Stomach (tissue), 19 donors: ENCODE measurements at places on chromosomes 1 and 21. TPM values are rescaled to one million over a fixed set of nuclear protein-coding genes. Genes with fewer than 3 reads are reported as not detected.

LINGO4 gene
- not detected for total RNA-seq

RSPH1 gene
- total RNA-seq, result 0.37 TPM

CIART gene
- not detected for total RNA-seq

ADCY10 gene
- not detected for total RNA-seq

PODN gene
- 19.8 TPM for total RNA-seq

URB1 gene
- 15.4 TPM for total RNA-seq

RIMS3 gene
- 3.9 TPM for total RNA-seq

TLR5 gene
- not detected for total RNA-seq

DNA sequence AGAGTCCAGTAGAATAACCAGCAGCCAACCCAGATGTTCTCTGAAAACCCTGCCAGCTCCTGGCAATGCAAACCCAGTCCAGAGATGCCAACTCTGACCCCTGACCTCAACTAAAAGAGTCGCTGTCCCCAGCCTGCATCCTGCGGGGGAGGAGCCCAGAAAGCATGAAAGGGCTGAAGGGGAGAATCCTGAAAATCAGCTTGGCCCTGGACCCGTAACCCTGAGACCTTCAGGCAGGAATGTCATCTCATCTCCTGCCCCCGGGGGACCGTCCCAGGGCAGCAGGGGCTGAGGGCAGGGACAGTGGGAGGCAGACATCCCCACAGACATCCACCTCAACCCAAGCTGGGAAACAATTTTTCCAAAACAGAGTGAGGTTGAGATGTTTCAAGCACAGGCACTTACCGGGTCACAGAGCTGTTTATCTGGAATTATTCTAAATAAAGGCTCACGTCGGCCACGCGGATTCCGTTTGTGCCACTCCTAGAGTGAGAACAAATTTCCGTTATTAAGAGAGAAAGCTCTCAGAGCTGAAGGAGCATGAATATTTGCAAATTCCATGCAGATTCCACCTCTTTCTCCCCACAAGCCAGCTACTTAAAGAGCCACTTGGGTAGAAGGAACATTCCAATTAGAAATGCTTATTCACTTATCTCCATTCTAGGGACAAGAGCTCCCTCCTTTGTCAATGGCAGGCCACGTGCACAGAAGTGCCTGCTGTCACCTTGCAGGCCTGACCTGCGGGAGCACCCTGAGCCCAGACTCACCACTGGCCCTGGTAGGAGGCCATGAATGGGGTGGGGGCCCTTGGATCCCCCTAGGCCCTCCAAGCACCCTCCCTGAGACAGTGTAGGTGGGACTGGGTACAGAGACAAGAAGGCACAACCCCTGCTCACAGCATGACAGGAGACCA lies 240.1 kb downstream of the NPHP4 start:
- no peaks in the 10 kb centered on the region for H3K27me3 ChIP-seq
- no peak overlapping the region for H3K4me3 ChIP-seq
- no peak for DNase-seq
- H3K27ac ChIP-seq, result no peak overlapping the region
- no peaks in the 10 kb centered on the region for H3K4me1 ChIP-seq

GRCh38 chr1:174152427-174152826 lies 6.9 kb upstream of the RABGAP1L start:
- H3K4me3 ChIP-seq, result no peak overlapping the region
- H3K27me3 ChIP-seq, result no peaks in the 10 kb centered on the region
- no peaks in the 10 kb centered on the region for H3K36me3 ChIP-seq
- no peak for DNase-seq

- H3K4me1 ChIP-seq, result no peaks in the 10 kb centered on the region
- DNase-seq, result no peak
- no peaks in the 10 kb centered on the region for H3K36me3 ChIP-seq
These were observed 79.3 kb upstream of the DSCAM start for GRCh38 chr21:40926238-40926637.

GRCh38 chr1:25568090-25568833 lies 24.9 kb downstream of the LDLRAP1 start:
- H3K36me3 ChIP-seq, result peaks cover 31% of the 10 kb centered on the region
- peaks cover 44% of the 10 kb centered on the region for H3K4me1 ChIP-seq
- H3K27me3 ChIP-seq, result no peaks in the 10 kb centered on the region

DNA sequence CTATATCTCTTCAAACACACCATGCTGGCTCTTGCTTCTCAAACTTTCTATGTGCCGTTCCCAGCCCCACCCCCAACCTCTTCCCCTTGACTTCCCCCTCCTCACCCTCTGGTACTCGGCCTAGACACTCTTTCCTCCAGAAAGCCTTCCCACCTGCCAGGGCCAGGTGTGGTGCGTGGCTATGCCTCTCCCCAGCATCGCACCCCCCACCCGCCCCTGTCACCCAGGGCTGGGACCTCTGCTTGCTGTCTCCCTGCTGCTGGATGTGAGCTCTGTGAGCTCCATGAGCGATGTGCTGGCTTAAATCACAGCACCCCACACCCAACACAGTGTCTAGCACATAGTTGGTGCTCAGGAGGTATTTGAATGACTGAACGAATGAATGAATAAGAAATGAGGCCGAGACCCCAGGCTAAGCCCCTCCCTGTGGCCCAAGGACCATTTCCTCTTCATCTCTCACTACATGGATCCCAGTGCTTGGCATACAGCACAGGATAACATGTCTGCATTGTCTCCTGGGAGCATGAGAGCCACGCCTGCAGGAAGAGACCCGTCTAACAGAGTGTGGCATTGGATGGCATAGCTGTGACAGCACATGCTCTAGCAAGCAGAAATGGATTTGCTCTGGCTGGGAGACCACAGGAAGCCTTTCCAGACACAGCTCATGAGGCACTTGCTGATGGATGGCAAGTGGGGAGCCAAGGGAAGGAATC lies 19.7 kb downstream of the TNNT2 start:
- peaks cover 58% of the 10 kb centered on the region for H3K27me3 ChIP-seq
- no peak overlapping the region for H3K4me3 ChIP-seq
- no peak for DNase-seq
- no peak overlapping the region for H3K27ac ChIP-seq
- no peaks in the 10 kb centered on the region for H3K4me1 ChIP-seq

DNA sequence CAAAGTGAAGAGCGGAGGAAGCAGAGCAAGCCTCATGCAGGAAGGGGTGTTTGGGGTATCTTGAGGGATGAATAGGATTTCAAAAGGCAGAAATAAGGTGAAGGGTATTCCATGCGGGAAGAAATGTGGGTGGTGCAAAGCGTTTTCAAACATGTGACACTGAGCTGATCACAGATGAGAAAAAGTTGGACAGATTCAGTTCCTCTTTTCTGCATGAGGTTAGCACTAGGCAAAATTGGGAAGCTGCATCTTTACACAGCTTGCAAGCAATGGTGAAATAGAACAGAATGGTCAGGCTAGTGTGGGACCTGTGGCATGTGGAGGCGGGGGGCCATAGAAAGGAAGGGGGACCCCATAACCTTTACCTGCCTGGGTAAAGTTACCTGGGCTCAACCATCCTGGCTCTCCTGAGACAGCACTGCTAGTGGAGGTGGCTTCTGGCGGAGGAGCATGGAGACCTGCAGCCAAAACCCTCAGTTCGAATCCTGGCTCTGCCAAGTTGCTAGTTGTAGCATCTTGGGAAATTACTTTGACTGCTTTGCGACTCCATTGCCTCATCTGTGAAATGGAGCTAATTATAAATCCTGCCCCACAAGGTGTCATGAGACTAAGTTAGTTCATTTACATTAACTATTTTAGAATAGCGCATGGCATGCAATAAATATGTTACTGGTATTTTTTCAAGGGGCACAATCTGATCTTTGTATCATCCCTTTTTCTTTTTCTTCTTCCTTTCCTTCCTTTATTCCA lies 16.4 kb downstream of the KCNA10 start:
- no peak overlapping the region for H3K4me3 ChIP-seq
- no peak for DNase-seq

GRCh38 chr1:170436928-170437327 lies 95.0 kb upstream of the GORAB start:
- H3K4me1 ChIP-seq, result no peaks in the 10 kb centered on the region
- no peak overlapping the region for H3K27ac ChIP-seq
- no peak overlapping the region for H3K4me3 ChIP-seq
- H3K27me3 ChIP-seq, result no peaks in the 10 kb centered on the region
- DNase-seq, result no peak

- H3K4me1 ChIP-seq, result peaks cover 12% of the 10 kb centered on the region
- H3K36me3 ChIP-seq, result no peaks in the 10 kb centered on the region
- no peak for DNase-seq
These were observed 26.3 kb downstream of the SYDE2 start for GRCh38 chr1:85174503-85174902.

DNA sequence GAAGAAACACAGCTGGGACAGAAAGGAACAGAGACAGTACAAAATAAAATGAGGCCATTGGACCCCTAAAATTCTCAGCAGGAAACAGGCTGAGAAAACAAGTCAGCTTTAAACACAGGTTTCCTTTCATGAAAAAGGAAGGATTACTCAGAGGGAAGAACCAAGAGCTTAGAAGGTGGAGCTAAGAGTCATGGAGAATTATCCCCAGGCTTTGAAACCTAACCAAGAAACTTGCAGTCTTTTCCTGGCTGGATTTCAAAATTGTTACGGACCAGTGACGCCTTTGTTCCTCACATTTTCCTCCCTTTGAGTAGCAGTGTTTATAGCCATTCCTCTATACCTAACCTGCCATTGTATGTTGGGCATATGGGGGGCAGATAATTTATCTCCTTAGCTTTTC lies 8.8 kb downstream of the HMGB4 start:
- H3K27ac ChIP-seq, result no peak overlapping the region
- no peak for DNase-seq
- H3K36me3 ChIP-seq, result no peaks in the 10 kb centered on the region
- no peak overlapping the region for H3K4me3 ChIP-seq
- H3K4me1 ChIP-seq, result no peaks in the 10 kb centered on the region
- H3K27me3 ChIP-seq, result no peaks in the 10 kb centered on the region

DNA sequence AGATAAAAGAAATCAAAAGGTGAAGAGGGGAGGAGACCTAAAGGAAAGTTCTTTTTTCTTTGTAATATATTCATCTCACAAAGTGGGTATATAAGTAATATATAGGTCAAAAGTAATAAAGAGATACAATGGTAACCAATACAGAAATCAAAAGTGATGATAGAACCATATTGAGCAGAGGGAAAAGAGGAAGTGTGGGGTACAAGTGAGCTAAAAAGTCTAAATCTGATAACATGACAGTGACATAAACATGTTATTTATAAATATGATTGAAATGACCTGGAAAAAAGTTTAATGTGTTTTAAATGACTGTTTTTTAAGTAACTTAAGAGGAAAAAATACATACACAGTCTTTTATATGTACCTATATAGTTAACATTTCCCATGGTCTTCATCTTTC lies 70.5 kb downstream of the MRPL39 start:
- no peaks in the 10 kb centered on the region for H3K36me3 ChIP-seq
- no peaks in the 10 kb centered on the region for H3K27me3 ChIP-seq
- no peak for DNase-seq
- no peaks in the 10 kb centered on the region for H3K4me1 ChIP-seq
- H3K4me3 ChIP-seq, result no peak overlapping the region

GRCh38 chr1:151820940-151821339 lies 10.7 kb downstream of the RORC start:
- no peak overlapping the region for H3K4me3 ChIP-seq
- H3K27ac ChIP-seq, result no peak overlapping the region
- no peaks in the 10 kb centered on the region for H3K36me3 ChIP-seq

- DNase-seq, result peak; percentile 8
- H3K27me3 ChIP-seq, result no peaks in the 10 kb centered on the region
- no peak overlapping the region for H3K4me3 ChIP-seq
- no peak overlapping the region for H3K27ac ChIP-seq
These were observed 13.2 kb upstream of the MYOG start for GRCh38 chr1:203098914-203099520.

DNA sequence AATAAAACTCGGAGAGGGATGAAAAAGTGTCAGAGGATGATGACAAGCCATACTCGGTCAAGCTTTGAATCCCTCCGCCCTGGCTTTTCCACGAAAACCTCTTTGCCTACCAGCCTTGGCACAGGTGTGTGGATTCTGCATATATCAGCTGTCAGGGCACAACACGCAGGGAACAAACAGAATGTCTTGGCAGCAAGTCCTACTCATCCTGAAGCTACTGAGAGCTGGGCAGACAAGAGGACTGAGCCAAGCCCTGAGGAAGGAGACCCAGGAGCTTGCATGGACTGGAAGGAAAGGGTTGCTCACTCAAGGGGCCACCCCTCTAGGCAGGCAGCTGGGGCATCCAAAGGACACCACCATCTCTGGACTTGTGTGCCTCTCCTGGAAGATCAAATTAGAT lies 132.4 kb downstream of the HMGB4 start:
- no peak overlapping the region for H3K4me3 ChIP-seq
- no peaks in the 10 kb centered on the region for H3K36me3 ChIP-seq
- H3K4me1 ChIP-seq, result no peaks in the 10 kb centered on the region
- DNase-seq, result no peak

DNA sequence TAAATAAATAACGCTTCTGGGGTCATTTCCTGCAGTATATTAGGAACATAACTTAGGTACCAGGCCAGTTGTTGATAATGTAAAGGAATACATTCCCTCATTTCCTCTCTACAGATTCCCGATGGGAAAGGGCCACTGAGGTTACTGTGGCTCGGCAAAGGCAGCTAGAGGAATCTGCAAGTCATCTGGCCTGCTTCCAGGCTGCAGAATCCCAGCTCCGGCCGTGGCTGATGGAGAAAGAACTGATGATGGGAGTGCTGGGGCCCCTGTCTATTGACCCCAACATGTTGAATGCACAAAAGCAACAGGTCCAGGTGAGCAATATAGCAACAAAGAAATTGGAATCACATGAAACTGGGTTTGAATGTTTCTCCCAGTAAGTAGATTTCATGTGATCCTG lies 109.6 kb upstream of the BMP8A start:
- DNase-seq, result no peak
- peaks cover 54% of the 10 kb centered on the region for H3K36me3 ChIP-seq
- H3K27ac ChIP-seq, result peak overlapping the region; percentile 7
- peaks cover 6% of the 10 kb centered on the region for H3K4me1 ChIP-seq

DNA sequence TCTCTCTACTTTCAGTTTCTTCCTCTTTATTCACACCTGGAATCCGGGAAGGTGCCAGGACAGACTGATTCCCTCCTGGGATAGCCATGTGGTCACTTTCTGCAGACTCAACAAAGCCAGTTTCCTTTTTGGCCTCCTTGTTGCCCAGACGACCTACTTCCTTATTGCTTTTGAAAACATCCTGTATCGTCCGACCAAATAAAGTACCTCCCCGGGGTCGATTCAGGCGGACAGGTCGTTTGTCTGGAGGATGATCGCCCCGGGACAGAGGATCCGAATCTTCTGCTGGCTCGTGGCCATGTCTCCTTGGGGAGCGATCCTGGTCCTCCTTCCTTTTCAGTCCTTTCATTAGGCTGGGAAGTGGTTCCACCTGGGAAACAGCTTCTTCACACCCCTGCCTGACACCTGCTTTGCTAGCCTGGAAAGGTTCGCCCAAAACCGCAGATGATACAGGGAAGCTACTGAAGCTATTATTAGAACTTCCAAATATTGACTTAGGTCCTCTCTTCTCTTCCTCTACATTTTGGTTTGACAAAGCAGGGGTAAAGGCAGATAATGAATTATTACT lies 1.2 kb downstream of the MCM3AP start:
- DNase-seq, result no peak
- H3K27me3 ChIP-seq, result no peaks in the 10 kb centered on the region
- H3K27ac ChIP-seq, result no peak overlapping the region

- H3K4me1 ChIP-seq, result peaks cover 9% of the 10 kb centered on the region
- H3K27me3 ChIP-seq, result peaks cover 47% of the 10 kb centered on the region
- no peak overlapping the region for H3K4me3 ChIP-seq
- no peaks in the 10 kb centered on the region for H3K36me3 ChIP-seq
These were observed 94.0 kb upstream of the WNT4 start for GRCh38 chr1:22236900-22237299.
